ENCODE measurements at places on chromosomes 3 and 15.

DNA sequence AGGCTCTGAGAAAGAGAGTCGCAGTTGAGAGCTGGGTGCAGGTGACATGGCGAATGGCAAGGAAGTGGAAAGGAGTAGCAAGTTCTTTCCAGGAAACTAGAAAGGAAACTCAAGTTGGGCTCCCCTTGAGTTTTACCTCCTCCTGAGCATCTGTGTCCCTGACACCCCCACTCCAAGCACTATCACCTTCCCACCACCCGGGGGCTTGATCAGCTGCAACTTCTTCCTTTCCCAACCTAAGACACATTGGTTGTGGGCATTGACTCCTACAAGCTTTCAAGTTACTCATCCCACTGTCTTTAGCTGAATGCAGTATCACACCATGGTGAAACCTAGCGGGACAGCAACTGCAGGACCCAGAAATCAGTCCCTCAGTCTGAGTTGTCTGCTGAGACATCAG, 256.6 kb upstream of the NR2F2 start:
- no peak for DNase-seq

DNA sequence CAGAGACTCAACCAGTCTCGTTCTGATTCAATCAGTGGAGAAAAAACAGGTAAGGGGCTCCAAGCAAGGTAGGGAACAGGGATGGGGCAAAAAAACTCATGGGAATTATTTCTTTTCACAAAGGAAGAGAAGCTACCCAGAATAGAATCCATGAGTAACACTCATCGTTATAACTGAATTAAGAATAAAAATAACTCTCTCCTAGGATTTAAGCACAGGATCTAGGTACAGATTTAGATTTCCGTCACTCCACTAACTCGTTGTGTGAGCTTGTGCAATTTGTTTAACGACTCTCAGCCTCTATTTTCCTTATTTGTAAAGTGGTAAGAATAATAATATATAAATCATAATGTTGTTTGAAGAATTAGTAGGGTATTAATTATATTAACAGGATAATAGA, 68.6 kb downstream of the ADAMTS9 start:
- DNase-seq: no peak

- DNase-seq: no peak
Measured at GRCh38 chr3:30516238-30516637, 90.2 kb upstream of the TGFBR2 start.

GRCh38 chr3:133413161-133414020, 13.5 kb downstream of the BFSP2 start:
- DNase-seq: no peak

DNA sequence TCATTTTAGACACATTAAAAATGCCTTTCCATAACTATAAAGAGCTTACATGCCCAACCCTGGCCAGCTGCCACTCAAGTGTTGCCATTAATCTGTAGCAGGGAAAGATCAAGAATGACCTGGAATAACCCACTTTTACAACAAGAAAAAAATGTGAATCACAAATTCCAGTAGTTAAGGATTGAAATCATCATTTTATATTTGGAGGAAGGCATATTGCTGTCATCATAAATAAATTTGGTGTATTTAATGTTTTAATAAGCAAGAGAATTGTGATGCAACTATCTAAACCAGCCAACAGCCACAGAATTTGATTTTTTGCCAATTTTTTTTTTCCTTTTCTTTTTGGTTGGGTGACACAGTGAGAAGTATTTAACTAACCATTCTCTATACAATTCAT, 240.0 kb upstream of the SEMA6D start:
- no peak for DNase-seq

DNA sequence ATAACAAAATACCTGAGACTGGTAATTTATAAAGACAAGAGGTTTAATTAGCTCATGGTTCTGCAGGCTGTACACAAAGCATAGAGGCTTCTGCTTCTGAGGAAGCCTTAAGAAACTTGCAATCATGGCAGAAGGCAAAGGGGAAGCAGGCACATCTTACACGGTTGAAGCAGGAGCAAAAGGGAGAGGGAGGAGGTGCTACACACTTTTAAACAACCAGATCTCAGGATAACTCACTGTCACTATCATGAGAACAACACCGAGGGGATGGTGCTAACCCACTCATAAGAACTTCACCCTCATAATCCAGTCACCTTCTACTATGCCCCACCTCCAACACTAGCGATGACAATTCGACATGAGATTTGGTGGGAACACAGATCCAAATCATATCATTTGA, 54.4 kb downstream of the ATP8B4 start:
- no peak for DNase-seq

- no peak for DNase-seq
Measured at GRCh38 chr3:54928046-54928770, at the start of gene LRTM1. TSS of gene LRTM1 (minus strand) at chr3:54928059. CDS start at chr3:54927911, 148 bp downstream.

DNA sequence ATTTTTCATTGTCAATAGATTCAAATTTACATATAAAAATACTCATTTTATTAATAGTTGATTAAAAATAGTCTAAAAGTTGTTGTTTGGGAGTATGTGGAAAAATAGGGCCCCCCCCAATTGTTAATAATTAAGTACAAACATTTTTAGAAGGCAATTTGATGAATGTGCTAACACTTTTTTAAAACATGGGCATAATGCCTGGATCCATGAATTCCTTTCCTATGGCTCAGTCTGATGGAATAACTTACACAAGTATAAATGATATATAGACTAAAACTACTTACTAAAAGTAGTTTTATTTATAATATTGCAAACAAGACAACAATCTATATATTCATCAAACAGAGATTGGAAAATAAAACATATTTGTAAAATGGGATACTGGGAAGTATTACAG, 247.2 kb upstream of the LRRN1 start:
- DNase-seq: no peak

- DNase-seq: no peak
Measured at GRCh38 chr3:114856835-114857234, 290.3 kb downstream of the ZBTB20 start.

GRCh38 chr3:179348325-179349013, 960 bp downstream of the MFN1 start:
- DNase-seq: no peak

DNA sequence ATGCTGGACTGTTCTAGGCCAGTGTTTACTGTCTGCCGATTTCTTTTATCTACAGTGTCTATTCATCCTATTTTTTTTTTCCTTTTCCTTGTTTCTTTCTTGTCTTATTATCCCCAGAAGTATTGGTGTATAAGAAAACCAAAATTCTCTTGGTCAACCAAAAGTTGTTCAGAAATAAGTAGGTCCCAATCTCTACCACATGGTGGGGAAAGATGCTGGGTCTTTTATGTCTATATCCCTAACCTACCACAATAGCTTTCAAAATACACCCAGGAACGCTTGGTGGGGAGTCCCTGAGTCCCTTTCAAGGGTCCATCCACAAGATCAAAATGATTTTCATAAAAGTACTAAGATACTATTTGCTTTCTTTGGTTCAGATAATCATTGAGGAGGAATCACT, 225.6 kb downstream of the CLSTN2 start:
- no peak for DNase-seq

- DNase-seq: no peak
Measured at GRCh38 chr15:65642594-65642993, 20.9 kb downstream of the SLC24A1 start.

GRCh38 chr3:167609156-167609555, 44.6 kb downstream of the WDR49 start:
- no peak for DNase-seq

- no peak for DNase-seq
Measured at GRCh38 chr15:59280855-59281254, 74.2 kb downstream of the LDHAL6B start.

GRCh38 chr15:40369474-40369869, 11.5 kb downstream of the DISP2 start:
- no peak for DNase-seq

- no peak for DNase-seq
Measured at GRCh38 chr3:170485696-170486095, 67.0 kb downstream of the CLDN11 start.

DNA sequence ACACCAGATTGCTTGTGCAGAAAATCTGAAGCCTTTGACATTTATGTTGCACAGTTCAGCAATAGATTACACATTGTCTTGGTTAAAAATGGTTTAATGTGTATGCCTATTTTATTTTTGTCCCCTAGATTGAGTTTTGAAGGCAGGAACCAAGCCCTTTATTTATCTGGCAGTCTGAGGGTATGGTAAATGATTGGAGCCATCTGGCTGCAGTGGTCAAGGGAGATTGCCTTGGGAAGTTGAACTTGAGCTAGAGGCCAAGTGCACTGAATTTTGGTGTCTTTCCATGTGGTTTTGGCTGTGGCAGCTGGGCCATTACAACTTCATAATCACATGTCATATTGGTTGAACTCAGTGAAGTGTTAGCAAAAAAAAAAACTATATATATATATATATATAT, 248.7 kb upstream of the C2CD4B start:
- no peak for DNase-seq

DNA sequence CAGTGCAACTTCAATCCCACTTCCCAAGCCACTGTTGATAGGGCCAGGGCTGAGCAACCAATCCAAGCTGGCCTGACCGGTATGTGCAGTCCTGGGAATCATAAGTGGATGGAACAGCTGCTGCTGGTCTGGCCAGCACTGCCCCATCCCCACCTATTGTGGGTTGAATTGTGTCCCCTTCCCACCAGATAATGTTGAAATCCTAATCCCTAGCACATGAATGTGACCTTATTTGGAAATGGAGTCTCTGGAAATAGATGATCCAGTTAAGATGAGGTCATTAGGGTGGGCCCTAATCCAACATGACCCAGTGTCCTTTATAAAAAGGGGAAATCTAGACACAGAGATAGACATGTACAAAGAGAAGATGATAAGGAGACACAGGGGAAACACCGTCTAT, 13.7 kb upstream of the PDIA5 start:
- no peak for DNase-seq

DNA sequence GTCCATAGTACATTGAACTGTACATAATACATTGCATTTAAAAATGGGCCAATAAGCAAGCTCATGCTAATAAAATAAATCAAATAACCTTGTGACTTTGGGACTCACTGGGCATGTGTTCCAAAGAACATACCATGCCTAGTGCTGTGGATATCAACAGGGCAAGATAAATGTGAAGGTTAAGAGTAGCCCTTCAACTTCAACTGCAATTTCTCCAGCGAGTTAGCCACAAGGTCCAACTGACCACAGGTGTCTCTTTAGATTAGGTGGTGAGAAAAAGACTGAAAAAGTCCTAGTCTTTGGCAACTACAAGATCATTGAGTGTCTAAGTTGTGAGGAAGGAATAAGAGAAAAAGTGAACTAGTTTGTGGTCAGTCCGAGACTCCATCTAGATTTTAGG, 78.3 kb upstream of the ATP11B start:
- no peak for DNase-seq

DNA sequence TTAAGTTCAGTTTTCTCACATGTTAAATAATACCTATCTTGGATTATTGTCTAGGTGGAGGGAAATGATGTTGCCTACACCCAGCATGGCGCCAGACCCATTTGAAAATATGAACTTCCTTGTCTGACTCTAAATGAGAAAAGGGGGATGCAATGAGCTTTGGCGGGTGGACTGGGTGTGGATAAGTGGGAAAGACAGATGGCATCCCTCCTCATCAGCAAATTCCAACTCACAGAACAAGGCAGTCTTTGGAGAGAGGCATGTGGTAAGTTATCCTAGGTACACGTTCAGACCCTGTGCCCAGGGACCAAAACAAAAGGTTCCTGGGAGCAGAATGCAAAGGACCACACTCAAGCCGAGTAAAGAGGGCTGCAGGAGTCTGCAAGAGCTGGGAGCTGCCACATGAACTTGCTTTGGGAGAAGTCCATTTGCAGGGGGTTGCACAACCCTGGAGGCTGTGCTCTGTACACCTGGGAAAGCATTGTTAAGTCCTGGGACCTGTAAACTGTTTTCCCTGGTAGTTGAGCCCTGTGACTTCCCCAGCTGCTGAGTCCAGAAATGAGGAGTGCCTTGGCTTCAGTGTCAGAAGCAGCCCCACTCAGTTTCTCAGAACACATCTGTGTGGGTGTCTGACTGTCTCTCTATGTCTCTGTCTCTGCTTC, 102.3 kb upstream of the TPM1 start:
- DNase-seq: no peak

- DNase-seq: no peak
Measured at GRCh38 chr3:89405176-89405575, 297.8 kb downstream of the EPHA3 start.

GRCh38 chr3:124318656-124319055, 326.7 kb upstream of the ROPN1 start:
- no peak for DNase-seq

DNA sequence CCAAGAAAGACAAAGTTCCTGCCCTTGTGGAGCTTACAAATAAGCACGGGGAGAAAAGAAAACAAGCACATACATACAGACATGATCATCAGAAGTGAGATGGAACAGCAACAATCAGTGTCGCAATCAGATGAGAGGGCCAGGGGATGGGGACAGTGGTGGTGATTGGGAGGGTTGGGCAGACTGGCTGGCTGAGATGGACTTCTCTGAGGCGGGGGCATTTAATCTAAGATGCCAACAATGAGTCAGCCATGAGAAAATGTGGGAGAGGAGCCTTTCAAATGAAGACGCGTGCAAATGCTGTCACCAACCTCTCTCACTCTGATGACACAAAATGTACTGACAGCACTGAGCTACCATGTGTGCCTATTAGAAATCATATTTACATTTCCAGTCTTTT, 81.4 kb downstream of the NCEH1 start:
- no peak for DNase-seq

GRCh38 chr3:64859625-64860535, 172.1 kb upstream of the ADAMTS9 start:
- DNase-seq: no peak

- no peak for DNase-seq
Measured at GRCh38 chr3:16739541-16740105, 134.4 kb upstream of the DAZL start.

DNA sequence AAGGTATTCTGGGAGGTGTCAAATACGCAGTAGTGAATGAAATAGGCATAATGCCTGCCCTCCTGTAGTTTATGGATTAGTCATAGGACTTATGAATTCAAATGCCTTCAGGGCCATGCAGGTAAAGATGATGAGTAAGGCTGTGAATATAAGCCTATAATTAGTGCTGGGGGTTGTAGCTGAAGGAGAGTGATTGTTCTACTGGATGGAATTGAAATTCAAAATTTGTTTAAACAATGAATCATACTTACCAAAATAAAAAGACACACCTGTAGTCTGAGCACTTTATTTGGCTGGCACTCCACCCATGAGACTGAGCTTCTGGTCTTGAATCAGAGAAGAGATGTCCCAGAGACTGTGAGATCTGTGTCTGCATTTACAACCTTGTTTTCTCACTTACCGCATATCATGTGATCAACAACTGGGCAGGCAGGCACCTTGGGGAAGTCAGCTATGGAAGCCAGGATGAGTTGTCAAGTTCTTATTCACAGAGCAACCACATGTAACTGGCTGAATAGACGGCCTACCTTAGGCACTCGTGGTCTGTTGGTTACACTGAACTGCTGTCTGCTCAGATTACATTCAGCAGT, 291.8 kb downstream of the NAALADL2 start:
- DNase-seq: no peak

DNA sequence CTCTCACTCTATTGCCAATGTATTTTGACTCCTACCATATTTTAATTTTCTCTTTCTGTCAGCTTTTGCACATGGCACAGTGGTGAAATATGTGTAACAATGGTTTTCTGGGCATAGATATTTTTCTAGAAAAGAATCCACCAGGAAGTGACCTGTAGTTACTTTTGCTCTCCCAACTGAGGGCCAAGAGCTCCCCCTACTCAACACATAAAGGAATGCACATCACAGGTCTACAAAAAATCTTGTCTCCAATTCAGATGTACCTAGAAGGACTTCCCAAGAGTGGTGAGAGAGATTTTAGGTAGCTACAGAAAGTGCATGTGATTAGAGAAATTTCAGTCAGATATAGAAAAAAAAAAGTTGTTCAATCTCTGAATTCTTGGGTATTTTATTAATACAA, 15.6 kb downstream of the CPA3 start:
- no peak for DNase-seq

All from stimulated activated CD4-positive, alpha-beta T cell treated with anti-CD3 and anti-CD28 coated beads, Interleukin-1b, Interleukin-23, amount 100 ng/mL, for 48 hours (primary cell).